Stimulated activated CD8-positive, alpha-beta memory T cell treated with anti-CD3 and anti-CD28 coated beads, Interleukin-7, amount 100 ng/mL, for 1 hour (primary cell): ENCODE measurements at places on chromosomes 11 and 22.
A peak's percentile ranks its signal among the peaks of the same experiment; 100 is the strongest.

GRCh38 chr11:120867988-120868387 is 155.9 kb upstream of the TBCEL start:
- DNase-seq, result no peak

DNA sequence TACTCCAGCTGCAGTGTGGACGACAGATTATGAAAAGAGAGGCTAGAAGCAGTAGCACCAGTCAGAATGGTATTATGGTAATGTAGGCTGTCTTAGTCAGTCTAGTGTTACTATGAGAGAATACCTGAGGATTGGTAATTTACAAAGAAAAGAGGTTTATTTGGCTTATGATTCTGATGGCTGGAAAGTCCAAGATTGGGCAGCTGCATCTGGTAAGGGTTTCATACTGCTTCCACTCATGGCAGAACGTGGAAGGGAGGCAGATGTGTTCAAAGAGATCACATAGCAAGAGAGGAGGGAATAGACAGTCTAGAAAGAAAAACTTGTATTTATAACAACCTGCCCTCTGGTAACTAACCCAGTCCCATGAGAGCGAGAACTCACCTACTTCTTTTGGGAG is 77.3 kb upstream of the NAV2 start:
- no peak for DNase-seq

GRCh38 chr11:57502870-57503269 is 12.6 kb downstream of the SLC43A1 start:
- no peak for DNase-seq

- DNase-seq, result no peak
These were observed 13.2 kb upstream of the SHISAL1 start for GRCh38 chr22:44325718-44326490.

DNA sequence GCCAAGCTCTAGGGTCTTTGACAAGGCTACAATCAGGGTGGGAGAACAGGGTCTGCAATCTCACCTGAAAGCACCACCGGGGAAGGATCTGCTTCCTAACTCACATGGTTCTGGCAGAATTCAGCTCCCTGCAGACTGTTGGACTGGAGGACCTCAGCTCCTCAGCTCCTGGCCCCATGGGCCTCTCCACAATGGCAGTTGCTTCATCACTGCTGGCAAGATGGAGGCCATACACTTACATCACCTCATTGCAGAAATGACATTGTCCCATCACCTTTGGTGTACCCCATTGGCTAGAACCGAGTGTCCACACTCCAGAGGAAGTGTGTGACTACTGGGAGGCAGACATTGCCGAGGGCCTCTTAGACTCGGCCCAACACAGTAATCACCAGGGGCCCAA is 20.9 kb upstream of the MPPED1 start:
- DNase-seq, result no peak

DNA sequence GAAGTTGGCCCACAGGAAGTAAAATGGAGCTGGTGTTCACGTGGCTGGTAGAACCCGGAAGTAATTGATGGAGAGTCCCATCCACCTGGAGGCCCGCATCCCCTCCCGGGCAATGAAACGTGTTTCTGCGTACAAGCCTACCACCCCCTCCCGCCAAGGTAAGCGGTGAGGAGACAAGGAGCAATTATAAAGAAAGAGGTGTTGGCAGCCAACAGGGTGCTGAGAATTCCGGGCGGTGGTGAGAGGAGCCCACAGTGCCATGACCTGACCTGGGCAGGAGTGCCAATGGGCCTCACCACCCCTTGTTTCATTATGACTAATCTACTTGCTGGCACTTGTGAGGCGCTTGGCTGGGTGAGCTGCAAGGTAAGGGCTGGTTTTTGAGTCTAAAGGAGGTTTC is 83.8 kb upstream of the BID start:
- DNase-seq, result no peak

DNA sequence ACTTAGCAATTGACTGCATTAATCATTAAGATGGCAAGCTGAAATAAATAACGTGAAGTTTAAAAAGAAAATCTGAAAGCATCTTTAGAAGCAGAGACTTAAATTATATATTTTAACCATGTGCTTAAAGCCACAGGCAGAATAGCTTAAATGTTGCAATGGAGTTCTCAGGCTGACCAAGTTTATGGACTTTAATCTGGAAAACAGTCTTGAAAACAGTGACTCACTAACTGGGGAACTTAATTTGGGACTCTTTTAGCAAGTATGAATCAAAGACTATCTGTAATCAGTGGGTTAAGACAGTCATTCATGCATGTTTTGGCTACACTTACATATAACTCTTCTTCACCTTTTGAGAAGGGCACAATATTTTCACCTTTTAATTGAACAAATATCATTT is 12.6 kb upstream of the GLYATL1 start:
- DNase-seq, result no peak

DNA sequence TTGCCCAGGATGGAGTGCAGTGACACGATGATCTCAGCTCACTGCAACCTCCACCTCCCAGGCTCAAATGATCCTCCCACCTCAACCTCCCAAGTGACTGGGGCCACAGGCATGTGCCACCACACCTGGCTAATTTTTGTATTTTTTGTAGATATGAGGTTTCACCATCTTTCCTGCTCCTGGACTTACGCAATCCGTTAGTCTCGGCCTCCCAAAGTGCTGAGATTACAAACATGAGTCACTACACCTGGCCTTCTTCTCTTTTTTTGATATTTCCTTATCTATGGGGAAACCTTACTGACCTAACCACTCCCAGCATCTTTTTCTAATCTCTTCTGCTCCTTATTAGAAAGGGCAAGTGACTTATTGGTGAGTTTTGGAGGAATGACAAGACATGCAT is 121.7 kb upstream of the CHORDC1 start:
- DNase-seq, result no peak

- DNase-seq, result no peak
These were observed 566.7 kb downstream of the BRD1 start for GRCh38 chr22:49260681-49261580.

- no peak for DNase-seq
These were observed 737 bp upstream of the STIP1 start for GRCh38 chr11:64185175-64185692.

DNA sequence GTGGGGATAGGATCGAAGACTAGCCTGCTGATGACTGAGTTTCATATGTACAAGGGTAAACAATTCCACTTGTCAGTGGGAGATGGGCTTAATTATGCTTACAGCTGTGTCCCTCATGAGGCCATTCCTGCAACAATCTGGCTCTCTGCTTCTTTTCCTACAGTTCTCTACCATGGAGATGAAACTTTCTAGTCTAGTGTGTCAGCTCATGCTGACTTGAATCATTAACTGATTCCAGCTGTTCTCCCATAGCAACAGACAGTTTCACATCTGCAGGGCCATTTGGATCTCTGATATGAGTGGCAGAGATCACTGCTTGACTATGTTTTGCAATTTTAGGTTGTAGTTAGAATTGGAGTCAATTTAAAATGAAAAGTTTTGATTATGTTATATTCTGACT is 1251.7 kb upstream of the RAG2 start:
- DNase-seq, result no peak

GRCh38 chr11:44028401-44028800 is 19.4 kb upstream of the ACCSL start:
- DNase-seq, result no peak

- no peak for DNase-seq
These were observed 47.7 kb downstream of the TST start for GRCh38 chr22:36971341-36972125.

GRCh38 chr11:19232910-19233503 is 7.7 kb downstream of the E2F8 start:
- no peak for DNase-seq

GRCh38 chr22:26658671-26659478 is 1.5 kb downstream of the MIAT start:
- DNase-seq, result peak; percentile 55

- no peak for DNase-seq
These were observed 517.3 kb downstream of the SOX6 start for GRCh38 chr11:15839061-15839460.
